Calu3 (cell line): ENCODE measurements at places on chromosomes 4 and X. TPM values are rescaled to one million over a fixed set of nuclear protein-coding genes. Genes with fewer than 3 reads are reported as not detected.
A peak's percentile ranks its signal among the peaks of the same experiment; 100 is the strongest.

MTHFD2L gene
- 21.8 and 24.1 TPM in 2 replicates for total RNA-seq

DNA sequence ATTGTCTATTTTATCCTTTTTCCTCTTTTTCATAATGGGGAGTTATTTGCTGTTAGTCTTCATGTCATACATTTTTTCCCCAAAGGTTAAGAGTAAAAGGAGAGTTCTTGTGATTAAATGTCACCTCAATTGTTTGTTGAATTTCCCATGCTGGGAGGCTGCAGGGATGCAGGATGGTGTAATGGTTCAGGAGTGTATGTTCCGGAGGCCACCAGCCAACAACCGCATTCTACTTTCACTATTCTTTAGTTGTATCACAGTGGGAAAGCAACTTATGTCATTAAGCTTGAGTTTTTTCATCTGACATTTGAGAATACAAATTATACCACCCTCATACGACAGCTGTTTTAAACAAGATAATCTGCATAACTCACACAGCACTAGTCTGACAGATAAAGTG lies 15.4 kb downstream of the AFP start:
- DNase-seq, result no peak
- H3K4me1 ChIP-seq, result peaks cover 13% of the 10 kb centered on the region
- H3K27ac ChIP-seq, result no peak overlapping the region
- H3K4me3 ChIP-seq, result no peak overlapping the region
- H3K36me3 ChIP-seq, result no peaks in the 10 kb centered on the region

DNA sequence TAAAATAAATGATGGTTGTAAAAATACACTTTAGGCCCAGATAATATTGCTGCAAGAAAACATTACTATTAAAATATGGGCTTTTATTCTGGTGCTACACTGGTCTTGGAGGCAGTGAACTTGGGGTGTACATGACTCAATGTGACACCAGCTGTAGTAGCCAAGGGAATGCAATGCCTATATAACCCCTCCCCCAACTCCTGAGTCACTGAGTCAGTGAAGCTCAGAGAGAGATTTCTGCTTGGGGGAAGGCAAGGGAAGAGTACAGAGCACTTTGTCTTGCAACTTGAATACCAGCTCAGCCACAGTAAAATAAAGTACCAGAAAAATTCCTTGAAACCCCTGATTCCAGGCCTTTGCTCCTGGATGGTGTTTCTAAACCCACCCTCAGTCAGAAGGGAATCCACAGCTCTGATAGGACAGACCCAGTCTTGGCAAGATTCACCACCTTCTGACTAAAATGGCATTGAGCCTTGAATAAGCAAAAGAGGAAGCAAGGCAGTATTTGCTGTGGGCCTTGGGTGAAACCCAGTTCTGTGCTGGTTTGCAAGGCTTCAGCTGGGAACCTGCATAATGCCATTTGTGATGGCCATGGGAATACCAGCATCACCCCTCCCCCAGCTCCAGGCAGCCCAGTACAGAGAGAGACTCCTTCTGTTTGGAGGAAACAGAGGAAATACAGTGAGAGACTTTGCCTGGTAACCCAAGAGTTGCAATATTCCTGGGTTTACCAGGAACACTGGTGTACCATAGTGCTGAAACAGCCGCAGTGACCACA lies 209.9 kb downstream of the IQCM start:
- no peaks in the 10 kb centered on the region for H3K27me3 ChIP-seq
- H3K27ac ChIP-seq, result no peak overlapping the region
- H3K4me3 ChIP-seq, result no peak overlapping the region
- DNase-seq, result no peak

- no peaks in the 10 kb centered on the region for H3K27me3 ChIP-seq
- no peak overlapping the region for H3K27ac ChIP-seq
- H3K4me3 ChIP-seq, result no peak overlapping the region
- no peak for DNase-seq
Measured at GRCh38 chr4:20327808-20328207, 76.1 kb downstream of the SLIT2 start.

GRCh38 chrX:130176354-130176776 lies 4.6 kb downstream of the RAB33A start:
- H3K27me3 ChIP-seq, result peaks cover 59% of the 10 kb centered on the region
- H3K4me1 ChIP-seq, result no peaks in the 10 kb centered on the region
- no peak for DNase-seq
- H3K27ac ChIP-seq, result no peak overlapping the region
- no peak overlapping the region for H3K4me3 ChIP-seq

GRCh38 chrX:153947009-153947769 lies 2.7 kb upstream of the RENBP start:
- peak overlapping the region; percentile 21 for H3K27ac ChIP-seq
- no peaks in the 10 kb centered on the region for H3K4me1 ChIP-seq

- no peak overlapping the region for H3K4me3 ChIP-seq
- DNase-seq, result no peak
- no peaks in the 10 kb centered on the region for H3K36me3 ChIP-seq
- no peaks in the 10 kb centered on the region for H3K4me1 ChIP-seq
- no peaks in the 10 kb centered on the region for H3K27me3 ChIP-seq
- no peak overlapping the region for H3K27ac ChIP-seq
Measured at GRCh38 chr4:65918212-65918611, 247.9 kb upstream of the EPHA5 start.

PCDH7 gene
- 0.45 and 1.8 TPM in 2 replicates for total RNA-seq
